NCI-H187 (cell line): ENCODE measurements at places on chromosomes 16 and 17.

DNA sequence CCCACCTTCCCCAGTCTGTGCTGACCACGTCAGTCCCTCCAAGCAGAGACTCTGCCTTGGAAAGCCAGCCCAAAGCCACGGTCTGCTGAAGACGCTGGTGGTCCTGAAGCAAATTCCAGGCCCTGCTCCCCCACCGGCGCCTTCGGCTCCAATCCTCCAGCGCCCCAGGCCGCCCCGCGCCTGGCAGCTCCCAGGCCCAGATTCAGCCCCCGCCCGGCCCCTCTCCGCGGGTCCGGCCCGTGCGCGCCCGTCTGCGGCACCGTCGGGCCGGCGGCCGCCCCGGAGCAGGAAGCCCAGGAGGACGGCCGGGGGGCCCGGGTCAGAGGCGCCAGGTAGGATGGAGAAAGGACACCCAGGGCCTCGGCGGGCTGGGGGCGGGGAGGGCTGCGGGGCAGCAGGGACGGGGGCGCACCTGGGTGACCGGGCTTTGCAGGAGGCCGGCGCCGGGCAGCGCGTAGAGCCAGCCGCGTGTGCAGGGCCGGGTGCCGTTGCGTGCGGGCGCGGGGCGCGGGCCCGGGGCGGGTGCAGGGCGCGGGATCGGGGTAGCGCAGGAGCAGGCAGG is 594 bp upstream of the SLC22A31 start:
- no peak for DNase-seq

- DNase-seq, result no peak
Measured at GRCh38 chr17:29344201-29344856, 45.8 kb upstream of the TAOK1 start.

GRCh38 chr17:66273586-66273848 is 28.9 kb upstream of the PRKCA start:
- no peak for DNase-seq

- DNase-seq, result no peak
Measured at GRCh38 chr16:20216591-20217217, 110.6 kb downstream of the GP2 start.

- no peak for DNase-seq
Measured at GRCh38 chr17:66469890-66470289, 167.5 kb downstream of the PRKCA start.

GRCh38 chr17:9109933-9110332 is 88.6 kb downstream of the NTN1 start:
- DNase-seq, result no peak

GRCh38 chr17:13756763-13757162 is 155.0 kb upstream of the HS3ST3A1 start:
- no peak for DNase-seq

DNA sequence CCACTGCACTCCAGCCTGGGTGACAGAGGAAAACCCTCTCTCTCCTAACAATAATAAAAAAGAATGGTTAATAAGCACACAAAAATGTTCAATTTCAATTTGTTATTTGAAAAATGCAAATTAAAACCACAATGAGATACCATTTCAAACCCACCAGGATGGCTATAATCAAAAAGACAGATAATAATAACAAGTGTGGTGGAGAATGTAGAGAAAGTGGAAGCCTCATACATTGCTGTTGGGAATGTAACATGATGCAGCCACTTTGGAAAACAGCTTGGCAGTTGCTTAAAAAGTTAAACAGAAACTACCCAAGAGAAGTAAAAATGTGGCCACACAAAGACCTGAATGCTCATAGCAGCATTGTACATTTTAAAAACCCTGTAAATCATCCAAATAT is 51.8 kb upstream of the MAP3K14 start:
- DNase-seq, result no peak
